ENCODE measurements at places on chromosomes 6 and 20.

GRCh38 chr20:2804041-2804828 lies 3.8 kb upstream of the CPXM1 start:
- no peak for DNase-seq

DNA sequence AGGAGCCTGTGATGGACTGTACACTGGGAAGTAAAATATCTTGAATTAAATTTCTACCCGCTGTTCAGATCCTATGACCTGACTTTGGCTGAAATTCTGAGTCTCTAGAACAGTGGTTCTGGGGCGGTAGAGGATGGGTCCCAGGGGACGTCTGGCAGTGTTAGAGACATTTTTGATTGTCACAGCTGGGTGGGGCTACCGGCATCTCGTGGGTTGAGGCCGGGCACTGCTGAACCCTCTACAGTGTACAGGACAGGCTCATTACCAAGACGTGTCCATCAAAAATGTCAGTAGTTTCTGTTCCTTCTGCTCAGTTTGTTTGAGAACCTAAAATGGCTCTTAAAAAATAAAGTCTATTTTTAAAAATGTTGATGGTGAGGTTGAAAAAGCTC lies 11.5 kb upstream of the RPS6KA2 start:
- DNase-seq, result no peak

DNA sequence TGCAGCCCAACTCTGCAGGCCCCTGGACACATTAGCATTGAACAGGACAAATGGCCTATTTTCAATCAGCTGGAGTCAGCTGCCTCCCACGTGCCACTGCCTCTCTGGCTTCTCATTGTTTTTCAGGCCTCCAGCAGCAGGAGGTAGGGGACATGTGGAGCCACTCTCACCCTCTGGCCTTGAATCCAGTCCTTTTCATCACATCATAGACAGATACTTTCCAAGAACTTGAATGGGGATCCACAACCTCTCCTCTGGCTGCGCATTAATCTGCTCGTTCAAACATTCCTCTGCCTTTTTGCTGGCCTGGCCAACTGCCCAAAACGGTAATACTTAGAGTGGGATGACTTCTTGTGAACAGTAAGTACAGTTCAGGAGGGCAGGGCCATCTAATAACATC lies 592.3 kb downstream of the PKHD1 start:
- DNase-seq, result no peak

DNA sequence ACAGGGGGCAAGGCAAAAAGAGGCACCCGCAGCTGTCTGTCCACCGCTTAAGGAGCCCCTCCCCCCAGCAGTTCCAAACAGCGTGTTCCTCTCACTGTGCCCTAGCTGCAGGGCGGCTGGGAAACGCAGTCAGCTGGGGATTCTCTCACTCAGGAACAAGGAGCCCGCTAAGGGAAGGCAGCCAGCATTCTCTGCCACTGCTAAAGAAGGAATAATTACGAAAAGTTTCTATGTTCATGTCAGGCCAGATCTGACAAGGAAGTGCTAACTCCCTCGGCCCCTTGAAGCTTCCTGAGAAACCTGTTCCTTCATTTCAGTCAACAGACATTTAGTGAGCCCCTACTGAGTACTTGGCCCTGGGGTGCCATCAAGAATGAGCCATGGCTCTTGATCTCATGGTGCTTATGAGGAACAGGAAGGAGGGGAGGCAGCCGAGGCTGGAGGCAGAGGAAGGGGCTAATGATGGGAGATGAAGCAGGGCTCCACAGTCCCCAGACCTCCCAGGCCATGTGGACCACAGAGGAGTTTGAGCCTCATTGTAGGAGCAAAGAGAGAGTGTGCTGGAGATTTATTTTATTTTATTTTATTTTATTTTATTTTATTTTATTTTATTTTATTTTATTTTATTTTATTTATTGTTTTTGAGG lies 101.7 kb upstream of the PMEPA1 start:
- DNase-seq, result no peak

DNA sequence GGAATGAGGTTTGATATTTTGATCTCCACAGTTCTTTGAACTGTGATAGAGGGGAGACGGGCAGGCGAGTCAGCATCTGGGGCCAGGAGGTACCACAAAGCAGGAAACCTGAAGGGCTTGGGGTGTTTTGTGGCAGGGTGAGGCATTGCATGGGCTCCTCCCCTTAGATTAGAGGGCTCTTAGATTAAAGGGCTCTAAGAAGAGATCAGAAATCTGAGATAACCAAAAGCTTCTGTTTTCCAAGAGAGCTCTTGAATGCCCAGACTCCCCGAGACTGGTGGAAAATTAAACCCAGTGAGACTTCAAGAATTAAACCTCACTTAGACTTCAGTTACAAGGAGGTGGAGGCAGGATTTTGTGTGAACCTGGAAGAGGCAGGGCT lies 2.4 kb upstream of the GPX5 start:
- no peak for DNase-seq

GRCh38 chr6:153092082-153093013 lies 38.7 kb downstream of the RGS17 start:
- no peak for DNase-seq

- DNase-seq, result no peak
These were observed 125.7 kb upstream of the SSTR4 start for GRCh38 chr20:22909436-22909835.

DNA sequence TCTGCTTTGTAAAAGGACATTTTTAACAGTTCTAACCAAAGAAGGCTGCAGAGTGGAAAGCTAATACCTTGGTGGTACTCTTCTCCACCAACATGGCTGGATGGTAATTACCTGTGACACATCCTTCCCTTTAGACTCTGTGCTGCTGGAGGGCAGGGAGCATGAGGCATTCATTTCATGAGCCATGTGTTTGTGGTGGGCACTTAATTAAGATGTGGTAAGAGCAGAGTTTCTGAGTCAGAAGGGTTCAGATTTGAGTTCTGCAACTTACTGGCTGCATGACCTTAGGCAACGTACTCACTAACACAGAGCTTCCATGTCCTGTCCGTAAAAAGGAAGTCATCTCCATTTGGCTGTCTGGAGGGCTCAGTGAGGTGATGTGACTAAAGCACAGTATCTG lies 9.1 kb upstream of the ZNF133 start:
- no peak for DNase-seq

- DNase-seq, result no peak
These were observed 27.7 kb upstream of the PTPN1 start for GRCh38 chr20:50482396-50482981.

DNA sequence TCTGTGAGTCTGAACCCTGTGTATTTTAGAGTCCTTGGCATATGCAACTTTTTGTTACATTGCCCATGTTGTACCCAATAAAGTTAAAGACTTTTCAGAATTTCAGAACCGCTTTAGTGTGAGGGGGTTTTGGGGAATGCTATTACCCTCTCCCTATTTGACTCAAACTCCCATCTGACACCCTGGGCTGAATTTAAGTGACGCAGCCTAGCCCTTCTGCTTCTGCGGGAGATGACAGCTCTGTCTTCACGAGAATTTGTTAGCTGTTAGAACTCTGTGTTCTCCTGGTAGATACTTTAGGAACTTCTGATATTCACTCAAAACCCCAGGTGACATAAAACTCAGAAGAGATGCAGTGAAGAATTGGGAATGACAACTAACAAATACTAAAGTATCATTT lies 500.6 kb upstream of the ID4 start:
- no peak for DNase-seq

DNA sequence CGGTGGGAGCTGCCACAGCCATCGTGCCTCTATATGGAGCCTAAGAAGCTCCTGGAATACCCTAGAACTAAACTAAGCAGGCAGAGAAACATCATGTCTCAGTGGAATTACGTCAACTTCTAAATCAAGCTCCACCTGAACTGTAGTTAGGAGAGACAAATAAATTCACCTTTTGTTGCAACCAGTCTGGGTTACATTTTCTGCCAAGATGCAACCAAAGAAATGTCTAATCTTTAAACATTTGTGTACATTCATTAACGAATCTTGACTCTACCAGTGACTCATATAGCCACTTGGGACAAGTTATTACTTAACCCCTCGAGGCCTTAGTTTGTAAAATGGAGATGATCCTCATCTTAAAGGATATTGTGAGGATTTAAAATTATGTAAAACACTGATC lies 8.9 kb downstream of the PTPRK start:
- DNase-seq, result no peak
